ENCODE measurements at places on chromosomes 6 and 20.

- peak; percentile 58 for DNase-seq
Observed at GRCh38 chr6:32972353-32973143, 4.2 kb downstream of the BRD2 start.

- no peak for DNase-seq
Observed at GRCh38 chr6:151498327-151498726, 4.5 kb downstream of the CCDC170 start.

DNA sequence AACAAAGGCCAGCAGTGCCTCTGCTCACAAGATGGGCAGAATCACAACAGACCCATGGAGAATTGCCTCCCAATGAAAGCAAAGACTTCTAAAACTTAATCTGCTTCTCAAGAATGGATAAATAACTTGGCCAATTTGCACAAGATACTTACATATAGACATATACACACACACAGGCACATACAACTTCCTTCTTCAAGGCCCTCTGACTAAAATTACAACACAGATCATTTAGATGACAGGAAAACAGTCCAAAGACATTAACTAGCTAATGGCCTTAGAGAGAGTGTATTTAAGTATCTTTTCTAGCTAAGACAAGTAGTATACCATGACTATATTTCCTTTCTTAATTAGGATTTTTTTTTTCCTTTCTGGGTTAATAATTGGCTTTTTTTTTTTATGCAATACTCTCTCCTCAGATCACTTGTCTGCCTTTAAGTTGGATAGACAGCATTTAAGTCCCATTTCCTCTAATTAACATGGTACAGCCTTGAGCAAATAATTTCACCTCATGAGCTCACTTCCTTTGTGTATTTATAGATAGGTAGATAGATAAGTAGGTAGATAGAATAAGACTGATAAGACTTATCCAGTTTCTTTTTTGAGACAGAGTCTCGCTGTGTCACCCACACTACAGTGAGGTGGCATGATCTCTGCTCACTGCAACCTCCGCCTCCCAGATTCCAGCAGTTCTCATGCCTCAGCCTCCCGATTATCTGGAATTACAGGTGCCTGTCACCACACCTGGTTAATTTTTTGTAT is 70.0 kb downstream of the NRSN1 start:
- DNase-seq, result no peak

- DNase-seq, result no peak
Observed at GRCh38 chr6:114586298-114586697, 243.5 kb upstream of the HS3ST5 start.

- DNase-seq, result no peak
Observed at GRCh38 chr6:93350774-93351173, 68.6 kb downstream of the EPHA7 start.

DNA sequence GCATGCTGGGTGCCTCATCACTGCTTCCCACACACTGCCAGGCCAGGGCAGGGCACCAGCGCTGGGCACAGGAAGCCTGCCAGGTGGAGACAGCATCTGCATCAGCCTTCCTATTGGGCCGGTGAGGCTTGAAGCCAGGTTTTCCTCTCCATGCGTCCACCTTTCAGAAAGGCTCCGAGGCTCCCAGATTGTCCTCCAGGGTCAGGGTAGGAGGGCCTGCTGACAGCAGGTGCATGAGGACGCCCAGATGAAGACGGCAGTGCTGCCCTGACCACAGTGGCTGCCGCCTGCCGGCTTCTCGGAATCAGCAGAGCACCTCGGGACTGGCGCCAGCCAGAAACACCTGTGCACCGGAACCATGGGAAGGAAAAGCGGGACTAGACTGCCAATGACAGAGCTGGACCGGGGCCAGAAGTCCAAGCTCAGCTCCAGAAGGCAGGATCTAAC is 170.5 kb upstream of the CST7 start:
- DNase-seq, result no peak

- no peak for DNase-seq
Observed at GRCh38 chr20:39630215-39630908, 668.2 kb downstream of the DHX35 start.

- no peak for DNase-seq
Observed at GRCh38 chr20:34006619-34007018, 12.9 kb downstream of the RALY start.

- DNase-seq, result no peak
Observed at GRCh38 chr20:32021091-32021490, 10.9 kb downstream of the CCM2L start.

GRCh38 chr6:149368065-149368464 is 32.0 kb upstream of the SUMO4 start:
- DNase-seq, result no peak

DNA sequence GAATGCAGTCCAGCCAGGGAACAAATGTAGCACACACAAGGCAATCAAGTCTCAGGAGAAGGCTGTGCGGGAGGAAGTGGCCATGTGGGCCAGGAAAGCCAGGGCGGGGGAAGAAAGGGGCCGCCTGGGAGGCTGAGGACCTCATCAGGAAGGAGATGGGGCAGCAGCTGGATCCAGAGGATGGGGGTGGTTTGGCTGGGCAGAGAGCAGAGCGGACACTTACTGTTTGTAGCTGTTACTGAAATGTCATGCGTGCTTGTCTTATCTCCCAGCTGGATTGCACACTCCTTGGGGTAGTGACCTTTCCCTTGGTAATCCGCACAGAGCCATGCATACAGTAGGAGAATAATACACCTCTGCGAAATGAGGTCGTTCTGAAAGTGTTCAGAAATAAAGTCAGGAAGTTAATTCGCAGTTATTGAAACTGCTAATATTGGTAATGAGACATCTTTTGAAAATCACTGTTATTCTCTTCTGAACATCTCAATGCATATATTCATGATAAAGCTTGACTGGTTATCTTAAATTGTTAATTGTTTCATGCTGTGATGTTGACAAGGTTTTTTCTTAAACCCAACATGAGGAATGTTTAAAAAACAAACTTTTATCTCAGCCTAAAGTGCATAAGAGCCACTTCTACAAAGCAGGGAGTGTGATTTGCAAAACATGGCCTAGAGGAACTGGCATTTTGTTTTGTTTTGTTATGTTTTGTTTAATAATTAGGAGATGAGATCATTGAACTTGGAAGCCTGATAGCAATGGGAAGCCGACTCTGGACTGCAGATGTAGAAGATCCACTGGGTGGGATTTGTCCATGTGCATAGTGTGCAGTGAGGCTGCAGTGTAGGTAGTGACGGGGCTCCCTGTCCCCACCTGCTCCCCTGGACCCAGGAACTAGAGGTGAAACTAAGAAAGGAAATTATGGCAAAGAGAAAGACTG is 18.0 kb upstream of the MAP3K4 start:
- DNase-seq, result no peak

DNA sequence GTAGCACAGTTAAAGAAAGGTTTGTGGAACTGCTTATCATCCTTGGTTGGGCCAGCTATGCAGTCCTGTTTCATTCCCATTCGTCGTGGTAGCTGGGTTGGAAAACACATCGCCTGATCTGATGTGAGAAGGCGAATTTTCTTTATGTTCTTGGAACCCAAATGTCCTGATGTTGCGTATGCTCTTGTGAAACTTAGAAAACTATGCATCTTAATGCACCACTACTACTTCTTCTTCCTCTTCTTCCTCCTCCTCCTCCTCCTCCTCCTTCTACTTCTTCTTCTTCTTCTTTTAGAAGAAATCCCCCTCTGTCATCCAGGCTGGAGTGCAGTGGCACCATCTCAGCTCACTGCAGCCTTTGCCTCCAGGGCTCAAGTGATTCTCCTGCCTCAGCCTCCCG is 381.6 kb downstream of the UTRN start:
- DNase-seq, result no peak

DNA sequence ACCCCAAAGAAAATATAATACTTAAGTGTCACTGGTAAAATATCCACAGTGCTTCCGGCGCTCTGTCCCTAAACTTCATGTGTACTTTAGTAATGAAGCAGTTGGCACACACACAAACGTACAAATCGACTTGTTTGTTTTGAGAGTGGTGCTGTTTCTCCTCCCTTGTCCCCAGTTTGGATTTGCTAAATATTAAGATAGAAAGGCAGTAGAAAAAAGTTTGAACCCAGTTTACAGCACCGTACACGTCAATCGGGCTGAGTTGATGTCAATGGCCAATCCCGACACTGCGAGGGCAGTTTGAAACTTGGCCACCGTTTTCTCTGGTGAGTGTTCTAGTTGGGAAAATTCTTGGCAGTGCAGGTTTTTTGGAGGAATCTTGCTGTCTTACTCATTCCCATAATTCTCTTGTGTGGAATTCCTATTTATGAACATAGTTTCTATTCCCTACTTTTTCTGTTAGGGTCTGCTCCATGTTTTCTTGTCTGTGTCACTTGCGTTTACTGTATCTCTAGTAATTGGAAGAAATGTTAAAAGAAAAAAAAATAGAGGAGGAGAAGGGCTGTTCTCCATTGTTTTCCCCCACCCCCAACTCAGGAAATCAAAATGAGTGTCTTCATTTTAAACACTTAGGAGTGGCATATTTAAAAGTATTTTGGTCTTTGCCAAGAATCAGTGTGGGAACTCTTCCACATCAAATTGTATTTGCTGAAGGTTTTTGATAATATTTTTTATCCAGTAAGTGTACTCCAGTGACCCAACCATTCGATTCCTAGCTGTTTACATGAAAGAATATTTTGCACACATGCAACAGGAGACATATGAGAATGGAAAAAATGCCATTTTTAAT is 72.3 kb downstream of the OR2B2 start:
- DNase-seq, result no peak

GRCh38 chr20:50348096-50348495 is 157.5 kb downstream of the CEBPB start:
- no peak for DNase-seq

GRCh38 chr6:7707787-7708186 is 18.1 kb upstream of the BMP6 start:
- DNase-seq, result no peak

Measured in activated naive CD4-positive, alpha-beta T cell treated with Interleukin-2 at 50 U/mL for 16 hours (primary cell).